ENCODE measurements at places on chromosomes 5 and 9.

GRCh38 chr9:135144581-135145170, 57.2 kb downstream of the OLFM1 start:
- DNase-seq = no peak

- no peak for DNase-seq
Observed at GRCh38 chr9:89008744-89009545, 17.7 kb downstream of the S1PR3 start.

- no peak for DNase-seq
Observed at GRCh38 chr5:14326035-14326903, 183.1 kb downstream of the TRIO start.

DNA sequence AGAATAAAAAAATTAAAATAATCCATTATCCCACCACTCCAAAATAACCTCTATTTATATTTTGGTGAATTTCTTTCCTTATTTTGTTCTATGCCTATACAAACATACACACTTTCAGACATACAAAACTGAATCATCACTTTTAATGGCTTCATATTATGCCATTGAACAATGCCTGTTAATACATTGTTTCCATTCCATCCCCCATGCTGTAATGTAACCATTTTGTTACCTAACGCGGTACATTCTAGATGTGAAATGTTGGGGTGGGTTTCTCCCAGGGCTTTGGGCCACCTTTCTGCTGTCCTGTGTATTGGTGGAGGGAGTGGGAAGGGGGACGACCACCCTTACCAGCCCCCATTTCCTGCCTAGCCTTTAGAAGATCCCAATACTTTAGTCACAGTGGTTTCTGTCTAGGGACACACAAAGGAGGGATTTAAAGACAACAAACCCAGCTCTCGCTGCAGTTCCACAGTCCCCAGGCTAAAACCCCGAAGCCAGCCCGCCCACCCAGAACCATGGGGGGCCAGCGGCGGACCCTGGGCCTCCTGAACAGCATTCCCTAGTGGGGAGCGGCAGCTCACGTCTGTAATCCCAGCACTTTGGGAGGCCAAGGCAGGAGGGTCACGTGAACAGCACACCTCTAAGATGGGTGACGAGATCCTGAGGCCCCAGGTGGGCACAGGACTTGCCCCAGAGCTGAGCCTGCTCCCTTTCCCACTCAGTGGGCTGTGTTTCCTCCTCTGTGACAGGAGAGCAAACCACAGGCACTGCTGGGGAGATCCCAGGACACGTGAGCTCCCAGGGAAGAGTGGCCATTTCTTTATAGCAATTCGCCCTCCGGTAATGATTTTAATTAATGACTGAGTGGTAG, 56.9 kb upstream of the STXBP1 start:
- no peak for DNase-seq

- no peak for DNase-seq
Observed at GRCh38 chr9:105457560-105458294, 9.9 kb downstream of the FSD1L start.

GRCh38 chr5:80057921-80058320, 22.8 kb downstream of the THBS4 start:
- no peak for DNase-seq

DNA sequence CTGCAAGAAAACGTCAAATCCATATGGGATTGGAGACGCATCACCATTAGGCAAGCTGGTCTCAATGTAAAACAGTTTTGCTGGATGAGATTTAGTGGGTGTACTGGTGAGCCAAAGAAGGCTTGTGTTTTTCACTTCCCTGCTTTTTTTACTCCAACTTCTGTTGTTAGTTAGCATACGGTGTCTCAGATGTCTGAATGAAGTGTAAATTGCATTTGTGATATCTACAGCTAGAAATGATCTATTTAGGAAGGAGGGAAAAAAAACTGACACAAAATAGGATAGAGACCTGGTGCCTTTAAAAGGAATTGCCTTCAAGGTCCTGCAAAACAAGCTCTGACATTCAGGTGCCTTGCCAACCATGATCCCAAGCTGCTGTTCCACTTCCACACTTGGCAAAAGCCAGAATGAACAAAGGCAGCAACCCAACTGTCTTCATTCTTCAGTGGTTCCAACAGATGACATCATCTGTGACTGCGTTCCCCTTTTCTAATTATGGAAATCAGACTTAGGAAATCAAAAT, 104.2 kb upstream of the RAI14 start:
- no peak for DNase-seq

- peak; percentile 37 for DNase-seq
Observed at GRCh38 chr9:20358207-20358606, 264.1 kb downstream of the MLLT3 start.

All from activated CD4-positive, alpha-beta T cell treated with anti-CD3 and anti-CD28 coated beads, Interleukin-2, amount 50 U/mL, for 24 hours (primary cell).